NCI-H446 (cell line): ENCODE measurements at places on chromosomes 13 and 19.

DNA sequence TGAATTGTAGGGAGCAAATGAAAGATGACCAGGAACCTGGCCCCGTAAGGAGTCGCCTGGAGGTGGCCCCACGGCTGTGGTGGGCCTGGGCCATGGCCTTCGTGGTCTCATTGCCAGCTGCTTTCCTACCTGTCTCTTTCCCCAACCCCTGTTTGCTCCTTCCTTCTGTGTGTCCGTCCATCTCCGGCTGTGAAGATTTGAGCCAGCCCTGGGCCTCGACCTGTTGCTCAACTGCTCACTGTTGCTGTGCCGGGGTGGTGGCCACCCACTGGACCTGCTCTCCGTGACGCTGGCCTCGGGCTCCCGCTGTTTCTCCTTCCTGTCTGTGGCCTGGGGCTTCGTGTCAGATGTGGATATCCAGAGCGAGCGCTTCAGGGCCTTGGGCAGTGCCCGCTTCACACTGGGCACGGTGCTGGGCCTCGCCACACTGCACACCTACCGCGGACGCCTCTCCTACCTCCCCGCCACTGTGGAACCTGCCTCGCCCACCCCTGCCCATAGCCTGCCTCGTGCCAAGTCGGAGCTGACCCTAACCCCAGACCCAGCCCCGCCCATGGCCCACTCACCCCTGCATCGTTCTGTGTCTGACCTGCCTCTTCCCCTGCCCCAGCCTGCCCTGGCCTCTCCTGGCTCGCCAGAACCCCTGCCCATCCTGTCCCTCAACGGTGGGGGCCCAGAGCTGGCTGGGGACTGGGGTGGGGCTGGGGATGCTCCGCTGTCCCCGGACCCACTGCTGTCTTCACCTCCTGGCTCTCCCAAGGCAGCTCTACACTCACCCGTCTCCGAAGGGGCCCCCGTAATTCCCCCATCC, 8.5 kb downstream of the DBP start:
- no peak for DNase-seq

DNA sequence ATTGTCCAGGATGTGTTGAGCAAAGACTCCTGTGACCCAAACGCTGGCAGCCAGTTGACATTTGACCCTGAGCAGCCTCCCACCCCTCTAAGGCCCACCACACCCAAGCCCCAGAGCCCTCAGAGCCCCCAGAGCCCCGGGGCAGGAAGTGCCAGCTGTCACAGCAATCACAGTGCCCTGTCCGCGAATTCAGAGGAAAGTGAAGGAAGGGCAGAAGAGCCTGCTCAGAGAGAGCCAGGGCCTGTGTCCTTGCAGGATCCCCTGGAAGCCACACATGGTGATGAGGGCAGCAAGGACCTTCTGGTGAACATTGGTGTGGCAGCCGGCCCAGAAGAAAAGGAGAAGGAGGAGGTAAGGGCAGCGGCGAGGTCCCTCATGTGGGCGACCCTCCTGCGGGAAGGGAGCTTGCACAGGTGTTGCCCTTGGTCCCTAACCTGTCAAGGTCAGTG, 63.7 kb downstream of the SPATA13 start:
- DNase-seq = no peak

- no peak for DNase-seq
Observed at GRCh38 chr19:10565028-10565566, 713 bp downstream of the KRI1 start.

- no peak for DNase-seq
Observed at GRCh38 chr19:18776288-18776594, 14.9 kb downstream of the COMP start.

DNA sequence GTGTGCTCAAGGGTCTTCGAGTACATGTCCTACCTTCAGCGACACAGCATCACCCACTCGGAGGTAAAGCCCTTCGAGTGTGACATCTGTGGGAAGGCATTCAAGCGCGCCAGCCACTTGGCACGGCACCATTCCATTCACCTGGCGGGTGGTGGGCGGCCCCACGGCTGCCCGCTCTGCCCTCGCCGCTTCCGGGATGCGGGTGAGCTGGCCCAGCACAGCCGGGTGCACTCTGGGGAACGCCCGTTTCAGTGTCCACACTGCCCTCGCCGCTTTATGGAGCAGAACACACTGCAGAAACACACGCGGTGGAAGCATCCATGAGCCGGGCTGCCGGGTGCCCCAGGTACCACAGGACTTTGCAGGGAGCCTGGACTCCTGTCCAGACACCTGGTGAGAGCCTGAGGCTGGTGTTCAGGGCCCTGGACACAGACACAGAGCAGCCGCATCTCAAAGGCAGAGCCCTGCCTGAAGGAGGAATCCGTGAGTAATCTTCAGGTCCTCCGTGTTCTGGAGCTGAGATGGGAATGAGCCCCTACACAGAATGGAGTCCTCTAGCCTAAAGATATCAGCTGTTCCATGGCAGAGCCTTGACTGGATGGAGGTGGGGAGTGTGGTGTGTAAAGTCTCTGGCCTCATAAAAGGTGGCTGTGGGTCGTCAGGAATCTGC, 1.5 kb downstream of the ZNF581 start:
- DNase-seq = no peak

GRCh38 chr13:100102042-100102441, 13.1 kb downstream of the PCCA start:
- DNase-seq = no peak

DNA sequence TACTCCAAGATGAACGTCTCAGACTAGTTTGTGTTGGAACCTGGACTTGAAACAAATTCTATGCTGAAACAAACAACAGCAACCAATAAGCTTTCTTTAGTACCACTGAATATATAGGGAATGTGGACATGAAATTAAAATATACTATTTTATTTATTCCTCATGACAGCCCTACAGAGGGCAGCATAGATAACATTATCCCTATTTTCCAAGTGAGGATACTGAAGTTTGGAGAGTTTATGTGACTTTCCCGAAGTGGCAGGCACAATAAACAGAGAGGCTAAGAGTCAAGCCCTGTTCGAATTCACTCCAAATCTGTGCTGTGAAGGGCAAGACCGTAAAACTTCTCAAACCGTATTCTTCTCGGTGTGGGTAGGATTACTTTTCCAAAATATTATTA, 509.9 kb upstream of the GPC6 start:
- DNase-seq = no peak

DNA sequence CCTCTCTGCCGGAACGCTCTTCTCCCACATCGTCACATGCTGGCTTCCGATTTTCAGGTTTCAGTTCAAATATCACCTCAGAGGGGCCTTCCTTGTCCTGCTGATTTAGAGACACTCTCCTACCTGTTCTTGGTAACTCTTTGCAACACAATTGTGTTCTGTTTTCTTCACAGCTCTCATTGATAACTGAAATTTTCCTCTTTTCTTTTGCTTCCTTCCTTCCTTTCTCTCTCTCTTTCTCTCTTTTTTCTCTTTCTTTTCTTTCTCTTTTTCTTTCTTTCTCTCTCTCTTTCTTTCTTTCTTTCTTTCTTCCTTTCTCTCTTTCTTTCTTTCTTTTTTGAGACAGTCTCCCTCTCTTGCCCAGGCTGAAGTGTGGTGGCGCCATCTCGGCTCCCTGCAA, 12.0 kb upstream of the LRRC4B start:
- DNase-seq = no peak

DNA sequence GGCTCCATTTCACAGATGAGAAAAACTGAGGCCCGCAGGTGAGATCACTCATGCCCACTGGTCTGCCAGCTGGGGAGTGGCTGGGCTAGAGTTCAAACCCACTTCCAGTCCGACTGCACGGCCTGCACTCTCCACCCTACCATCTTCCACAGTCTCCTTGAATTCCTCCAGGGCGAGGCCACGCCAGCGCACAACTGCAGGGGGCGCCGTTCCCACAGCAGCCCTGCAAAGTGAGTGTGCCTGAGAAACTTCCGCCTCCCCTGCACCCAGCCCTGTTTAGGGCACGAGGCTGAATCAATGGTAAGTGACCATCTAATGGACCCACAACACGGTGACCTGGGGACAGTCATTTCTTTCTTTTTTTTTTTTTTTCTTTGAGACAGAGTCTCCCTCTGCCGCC, 829 bp upstream of the ATCAY start:
- no peak for DNase-seq

GRCh38 chr13:114155320-114155719, 22.9 kb upstream of the RASA3 start:
- no peak for DNase-seq

GRCh38 chr19:8240274-8241229, 31.4 kb downstream of the CERS4 start:
- DNase-seq = peak; percentile 60

- DNase-seq = no peak
Observed at GRCh38 chr19:5106191-5106726, 137.3 kb downstream of the KDM4B start.

- DNase-seq = no peak
Observed at GRCh38 chr13:51564252-51564651, 20.0 kb upstream of the WDFY2 start.

DNA sequence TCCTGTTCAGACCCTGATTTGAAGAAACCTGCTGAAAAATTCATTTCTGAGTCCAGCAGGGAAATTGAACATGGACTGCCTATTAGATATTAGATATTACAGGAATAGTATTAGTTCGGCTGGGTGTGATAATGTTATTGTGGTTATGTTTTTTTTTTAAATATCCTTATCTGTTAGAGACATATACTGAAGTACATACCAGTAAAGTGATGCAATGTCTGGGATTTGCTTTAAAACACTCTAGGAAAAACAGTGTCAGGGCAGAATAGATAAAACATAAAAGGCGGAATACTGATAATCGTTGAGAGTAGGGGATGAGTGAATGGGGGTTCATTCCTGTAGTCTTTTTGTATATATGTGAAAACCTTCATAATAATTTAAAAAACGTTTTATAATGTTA, 28.7 kb upstream of the AMER2 start:
- no peak for DNase-seq

- no peak for DNase-seq
Observed at GRCh38 chr13:53460796-53461195, 432.2 kb downstream of the OLFM4 start.

GRCh38 chr13:100108913-100109507, 20.1 kb downstream of the PCCA start:
- no peak for DNase-seq

- no peak for DNase-seq
Observed at GRCh38 chr19:19662344-19662743, 1.1 kb downstream of the ATP13A1 start.

GRCh38 chr19:40266119-40266518, 19.0 kb downstream of the AKT2 start:
- DNase-seq = no peak

- no peak for DNase-seq
Observed at GRCh38 chr13:27338816-27339215, 68.2 kb downstream of the RASL11A start.

- no peak for DNase-seq
Observed at GRCh38 chr19:18859676-18860301, 28.0 kb downstream of the UPF1 start.

DNA sequence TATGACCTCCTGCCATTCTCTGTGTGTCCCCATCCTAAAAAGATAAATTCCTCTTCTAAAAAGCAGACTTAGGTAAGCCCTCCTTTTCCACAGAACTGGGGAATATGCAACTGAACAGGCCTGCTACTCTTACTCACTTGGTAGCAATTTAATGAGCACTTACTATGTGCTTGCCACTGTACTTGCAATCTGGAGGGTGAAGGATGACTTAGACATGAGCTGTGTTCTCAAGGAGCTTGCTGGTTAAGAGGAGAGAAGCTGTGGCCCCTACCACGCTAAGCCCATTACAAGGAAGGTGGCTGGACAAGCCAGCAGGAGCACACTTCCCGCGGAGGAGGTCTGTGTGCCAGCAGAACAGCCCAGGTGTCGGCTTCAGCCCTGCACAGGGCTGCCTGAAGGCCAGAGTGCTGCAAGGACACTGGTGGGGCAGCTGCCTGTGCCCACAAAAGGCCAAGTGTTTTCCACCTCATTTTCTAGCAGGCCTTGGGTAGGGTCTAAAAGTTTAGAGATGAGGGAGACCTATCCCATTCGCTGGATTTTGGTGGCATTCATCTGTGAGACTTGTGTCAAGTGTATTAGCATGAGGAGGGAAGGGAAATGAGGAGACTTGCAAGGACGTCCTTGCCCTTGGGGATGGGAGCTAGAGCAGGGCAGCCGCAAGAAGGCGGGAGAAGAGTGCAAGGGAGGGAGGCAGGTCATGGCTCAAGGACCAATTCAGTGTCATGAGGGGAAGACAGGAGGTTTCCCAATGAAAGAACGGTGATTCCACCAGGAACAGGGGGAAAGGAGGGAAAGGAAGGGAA, 52.0 kb downstream of the COL4A1 start:
- DNase-seq = no peak

DNA sequence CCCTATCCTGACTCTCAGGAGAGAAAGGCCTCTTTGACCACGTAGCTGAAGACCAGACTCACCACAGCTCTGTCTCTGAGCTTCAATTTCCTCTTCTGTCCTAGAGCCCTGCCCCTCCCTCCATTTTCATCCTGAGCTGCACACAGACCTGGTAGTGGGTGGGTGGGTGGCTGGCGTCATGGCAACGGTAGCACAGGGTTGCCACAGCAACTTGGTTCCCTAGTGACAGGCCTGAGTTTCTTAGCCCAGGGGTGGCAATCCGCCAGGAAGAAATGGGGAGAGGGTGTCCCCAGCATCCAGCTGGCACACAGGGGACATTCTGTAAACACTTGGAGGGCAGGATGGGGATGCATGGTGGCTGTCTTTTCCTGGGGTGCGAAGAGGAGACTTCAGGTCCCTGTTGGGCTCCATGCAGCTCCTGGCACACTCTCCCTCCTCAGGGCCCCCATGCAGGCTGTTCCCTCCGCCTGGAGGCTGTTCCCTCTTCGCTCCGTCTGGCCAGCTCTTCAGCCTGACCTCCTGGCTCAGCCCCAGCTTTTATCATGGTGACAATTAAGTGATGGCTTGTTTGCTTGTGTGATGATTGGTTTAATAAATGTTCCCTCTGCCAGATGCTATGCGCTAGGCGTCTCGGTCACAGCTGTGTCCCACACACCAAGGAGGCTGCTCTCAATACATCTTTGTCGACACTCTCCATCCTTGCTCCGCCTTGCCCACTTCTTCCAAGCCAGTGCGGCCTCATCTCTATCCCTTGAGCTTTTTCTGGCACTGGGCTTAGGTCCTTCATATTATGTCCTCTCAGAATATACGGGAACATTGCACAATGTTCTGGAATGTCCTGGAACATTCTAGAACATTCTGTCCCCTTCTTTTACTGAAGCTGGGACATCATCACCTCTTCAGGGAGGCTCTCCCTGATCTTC, 7.4 kb upstream of the KLHL26 start:
- no peak for DNase-seq

DNA sequence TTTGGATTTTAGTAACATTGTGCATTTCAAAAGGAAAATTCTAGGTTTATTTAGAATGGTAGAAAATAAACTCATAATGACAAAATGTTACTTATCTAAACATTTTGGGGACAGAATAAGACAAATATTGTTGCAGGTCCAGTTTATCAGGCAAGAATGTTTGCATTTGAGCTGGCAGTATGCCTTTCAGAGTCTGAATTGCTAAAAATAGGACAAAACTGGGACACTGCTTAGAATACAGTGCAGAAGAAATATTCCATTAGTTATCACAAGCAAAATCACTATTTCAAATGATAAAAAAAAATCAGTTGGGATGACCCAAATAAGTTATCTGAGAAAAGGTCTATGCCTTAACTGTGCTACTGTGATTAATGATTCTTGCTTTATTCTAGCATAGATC, 870.3 kb upstream of the MIR17HG start:
- no peak for DNase-seq
